ENCODE measurements at places on chromosomes 5 and 9.

DNA sequence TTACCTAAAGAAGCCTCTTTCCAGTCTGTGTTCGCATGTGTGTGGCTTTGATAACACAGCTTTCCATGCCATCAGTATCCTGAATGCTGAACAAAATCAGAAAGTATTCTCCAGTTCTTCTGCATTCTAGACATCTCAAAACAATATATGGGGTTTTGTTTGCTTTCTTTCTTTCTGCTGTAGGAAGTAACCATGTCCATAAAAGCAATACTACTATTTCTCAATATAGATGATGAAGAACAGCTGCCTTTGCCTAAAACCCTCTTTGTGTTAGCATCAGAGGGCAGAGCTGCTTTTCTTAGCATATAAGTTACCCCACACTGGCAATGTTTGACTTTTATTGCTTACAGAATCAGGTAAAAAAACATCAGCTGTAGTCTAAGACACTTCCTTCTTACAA is 963.6 kb downstream of the CDH12 start:
- DNase-seq, result no peak

DNA sequence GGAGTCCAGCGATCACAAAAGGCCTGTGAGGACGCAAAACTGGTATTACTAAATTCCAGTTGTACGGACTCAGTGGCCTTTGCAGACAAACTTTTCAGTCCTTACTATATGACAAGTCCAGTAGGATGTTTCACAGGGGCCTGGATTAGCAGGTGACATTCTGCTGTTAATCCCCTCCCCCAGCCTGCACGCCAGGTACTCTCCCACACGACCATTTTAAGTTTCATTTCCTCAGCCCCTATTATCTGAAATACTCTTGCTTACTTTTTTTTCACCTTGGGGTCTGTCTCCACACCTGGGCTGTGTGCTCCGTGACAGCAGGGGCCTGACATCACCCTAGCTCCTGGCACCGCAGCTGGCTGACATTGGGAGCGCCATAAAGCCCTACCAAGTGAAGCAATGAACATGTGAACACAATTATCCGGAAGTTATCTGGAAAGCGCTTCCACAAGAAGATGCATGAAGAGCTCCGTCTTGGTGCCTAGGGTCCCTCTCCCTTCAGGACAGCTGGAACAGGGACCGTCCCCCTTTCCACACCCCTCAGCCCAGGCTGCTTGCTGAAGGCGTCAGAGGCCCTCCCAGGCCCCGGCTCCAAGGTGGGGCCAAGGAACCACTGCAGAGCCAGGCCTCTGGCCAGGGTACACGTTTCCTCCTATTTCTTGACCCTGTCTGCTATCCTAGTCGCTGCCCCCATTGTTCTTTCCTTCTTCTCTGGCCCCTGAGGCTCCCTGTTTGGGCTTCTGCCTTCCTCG is 39.7 kb upstream of the ZNF622 start:
- DNase-seq, result no peak

DNA sequence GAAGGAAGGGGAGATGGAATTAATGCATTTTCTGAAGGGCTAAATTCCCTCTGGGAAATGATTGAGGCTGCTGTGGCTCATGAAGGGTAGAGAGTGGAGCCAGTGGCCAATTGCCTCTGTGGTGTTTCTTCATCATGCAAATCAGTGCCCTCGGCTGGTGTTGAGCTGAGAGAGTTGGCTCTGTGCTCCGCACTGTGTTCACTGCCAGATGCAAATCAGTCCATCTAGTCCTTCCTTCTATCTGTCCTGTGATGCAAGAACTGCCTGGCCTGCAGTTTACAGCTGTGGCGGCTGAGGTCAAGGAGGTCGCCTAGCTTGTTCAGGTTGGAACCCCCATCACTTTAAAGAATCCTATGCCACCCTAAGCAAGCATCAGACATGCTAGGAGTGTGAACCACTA is 6.0 kb downstream of the TMEM171 start:
- no peak for DNase-seq

DNA sequence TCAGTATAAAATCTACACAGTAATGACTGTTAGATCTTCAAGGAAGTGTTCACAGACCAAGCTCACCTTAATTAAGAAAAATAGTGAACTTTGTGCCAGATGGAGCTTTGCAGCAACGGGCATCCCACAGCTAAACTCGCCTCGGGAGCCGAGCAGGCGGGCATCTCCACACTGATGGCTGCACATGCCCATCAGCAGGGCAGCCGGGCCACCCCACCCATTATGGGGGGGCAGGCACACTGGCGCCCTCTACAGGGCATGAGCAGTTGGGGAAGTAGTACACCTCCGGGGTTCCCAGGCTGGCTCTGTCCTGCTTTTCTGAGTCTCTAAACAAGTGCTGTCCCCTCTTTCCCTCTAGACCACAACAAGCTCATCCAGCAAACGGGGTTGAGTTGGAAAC is 21.6 kb downstream of the ANKS6 start:
- no peak for DNase-seq

DNA sequence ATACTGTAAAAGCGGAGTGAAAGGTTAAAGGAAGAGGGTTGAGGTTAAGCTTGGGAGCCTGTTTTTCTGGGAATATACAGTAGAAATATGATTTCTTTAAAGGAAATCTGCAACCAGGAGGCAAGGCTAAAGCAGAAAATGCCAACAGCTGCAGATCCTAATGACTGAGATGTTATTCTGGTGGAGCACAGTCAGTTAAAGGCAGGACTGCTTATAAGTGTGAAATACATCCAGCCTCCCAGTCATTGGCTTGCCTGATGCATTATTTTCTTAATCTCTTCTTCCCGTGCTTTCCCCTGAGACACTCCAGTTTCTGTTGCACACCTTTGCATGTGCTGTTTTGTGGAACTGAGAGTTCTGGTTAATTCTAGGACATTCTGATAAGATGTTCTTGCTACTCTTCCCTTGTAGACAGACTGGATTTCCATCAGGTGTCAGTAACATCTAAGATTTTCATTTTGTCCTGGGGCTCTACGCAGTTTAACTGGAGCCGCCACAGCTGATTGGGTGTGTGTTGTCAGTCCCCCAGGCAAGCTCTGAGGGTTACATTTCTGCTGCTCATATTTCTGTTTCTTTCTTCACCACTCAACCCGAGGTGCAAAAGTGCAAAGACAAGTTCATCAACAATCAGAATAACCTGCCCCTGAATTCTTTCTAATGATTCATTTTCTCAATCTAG is 44.4 kb downstream of the CAST start:
- DNase-seq, result no peak

GRCh38 chr5:29942089-29942488 is 1251.4 kb upstream of the CDH6 start:
- no peak for DNase-seq

DNA sequence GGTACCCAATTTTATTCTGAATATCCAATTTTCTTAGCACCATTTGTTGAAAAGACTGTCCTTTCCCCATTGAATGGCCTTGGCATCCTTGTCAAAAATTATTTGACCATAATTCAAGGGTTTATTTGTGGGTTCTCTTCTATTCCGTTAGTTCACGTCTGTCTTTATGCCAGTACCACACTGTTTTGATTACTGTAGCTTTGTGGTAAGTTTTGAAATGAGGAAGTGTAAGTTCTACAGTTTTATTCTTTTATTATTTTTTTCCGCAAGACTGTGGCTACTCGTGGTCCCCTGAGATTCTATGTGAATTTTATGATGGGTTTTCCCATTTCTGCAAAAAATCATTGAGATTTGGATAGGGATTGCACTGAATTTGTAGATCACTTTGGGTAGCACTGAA is 402.6 kb downstream of the PLK2 start:
- no peak for DNase-seq

DNA sequence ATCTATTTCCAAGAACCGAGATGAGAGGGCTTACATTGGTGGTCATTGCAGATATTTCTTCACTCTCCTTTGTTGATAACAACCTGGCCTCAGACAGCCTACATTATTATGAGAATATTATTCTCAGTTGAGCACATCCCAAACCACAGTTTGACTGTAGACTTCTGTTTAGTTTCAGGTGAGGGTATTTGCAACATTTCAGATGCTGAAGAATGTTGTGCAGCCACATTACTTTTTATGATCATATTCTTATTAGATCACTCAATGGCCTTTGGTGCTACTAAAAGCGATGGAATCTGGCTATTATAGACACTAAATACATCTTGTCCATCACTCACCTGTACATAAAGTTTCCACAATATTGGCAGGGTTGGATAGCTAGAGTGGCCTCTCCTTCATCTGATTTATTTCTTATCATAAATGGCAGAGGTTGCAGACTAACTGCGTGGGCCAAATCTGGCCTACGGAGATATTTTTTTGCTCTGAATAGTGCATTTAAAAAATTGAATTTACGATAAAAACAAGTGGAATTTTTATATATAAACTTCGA is 26.2 kb upstream of the RICTOR start:
- no peak for DNase-seq

DNA sequence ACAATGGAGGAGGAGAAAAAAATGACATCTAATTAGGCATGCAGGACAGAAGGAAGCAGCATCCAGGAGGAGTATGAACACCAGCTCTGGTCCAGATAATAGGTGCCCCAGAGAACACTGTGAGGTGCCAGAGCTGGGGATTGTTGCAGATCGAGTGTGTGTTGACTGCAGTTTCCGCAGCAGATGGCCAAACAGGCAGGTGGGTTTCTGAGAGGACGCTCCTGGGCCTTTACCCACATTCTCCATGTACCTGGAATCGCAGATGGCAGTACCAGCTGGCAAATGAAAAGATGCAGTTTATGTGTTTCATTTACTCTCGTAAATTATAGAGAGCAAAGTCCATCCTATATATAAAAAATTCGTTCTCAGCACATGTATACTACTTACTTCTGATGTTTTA is 182.2 kb upstream of the ISL1 start:
- DNase-seq, result no peak

- DNase-seq, result no peak
Measured at GRCh38 chr5:10578869-10579268, 15.0 kb downstream of the ANKRD33B start.

DNA sequence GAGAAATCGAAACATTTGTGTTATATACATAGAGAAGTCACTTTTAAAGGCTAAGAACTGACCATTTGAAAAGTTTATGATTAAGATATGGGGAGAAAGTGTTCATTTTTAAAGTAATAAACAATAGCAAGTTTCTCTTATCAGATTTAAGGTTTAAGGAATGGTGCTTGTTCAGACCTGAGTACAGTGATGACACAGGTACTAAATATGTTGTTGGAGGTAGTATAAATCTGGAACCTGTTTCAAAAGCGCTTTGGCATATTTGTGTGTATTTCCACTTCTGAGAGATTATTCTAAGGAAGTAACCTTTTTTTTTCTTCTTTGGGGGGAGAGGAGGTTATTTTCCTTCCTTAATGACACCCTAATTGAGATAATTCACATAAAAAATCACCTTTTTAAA is 18.4 kb downstream of the CDC42SE2 start:
- DNase-seq, result no peak

DNA sequence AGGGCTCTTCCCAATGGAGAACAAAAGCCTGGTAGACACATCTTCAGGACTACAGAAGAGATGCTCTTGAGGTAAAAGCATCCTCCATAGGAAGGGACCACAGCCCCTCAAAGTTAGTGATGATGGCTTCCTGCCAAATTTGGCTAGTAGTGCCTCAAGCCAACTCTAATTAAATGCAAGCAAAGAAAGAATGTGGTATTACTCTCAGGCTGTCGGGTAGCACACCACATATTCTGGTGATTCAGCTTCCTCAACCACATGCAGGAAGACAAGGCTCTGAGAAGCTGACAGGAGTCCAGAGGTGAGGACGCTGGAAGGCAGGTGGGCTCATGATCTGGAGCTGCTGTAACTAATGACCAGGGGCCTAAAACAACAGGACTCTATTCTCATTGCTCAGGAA is 37.2 kb upstream of the S1PR3 start:
- no peak for DNase-seq

- DNase-seq, result no peak
Measured at GRCh38 chr5:59760785-59761348, 132.7 kb downstream of the PDE4D start.

DNA sequence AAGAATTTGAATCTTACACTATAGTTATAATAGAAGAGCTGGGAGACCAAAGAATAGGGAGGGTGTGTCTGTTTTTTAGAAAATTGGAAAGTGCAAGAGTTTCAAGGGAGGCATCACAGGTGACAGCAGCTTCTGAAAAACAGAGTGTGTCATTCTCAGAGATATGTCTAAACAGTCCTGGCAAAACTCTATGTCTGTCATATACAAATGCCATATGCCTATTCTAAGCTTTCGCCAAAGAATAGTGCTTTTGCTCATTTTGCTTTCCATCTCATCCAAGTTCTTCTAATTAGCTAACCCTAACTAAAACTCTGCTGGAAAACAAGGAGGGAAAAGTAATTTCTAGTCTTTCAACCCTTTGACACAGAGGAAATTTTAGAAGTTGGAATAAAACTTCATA is 388.0 kb upstream of the TYRP1 start:
- no peak for DNase-seq

GRCh38 chr5:113378959-113379541 is 55.7 kb downstream of the TSSK1B start:
- DNase-seq, result no peak

DNA sequence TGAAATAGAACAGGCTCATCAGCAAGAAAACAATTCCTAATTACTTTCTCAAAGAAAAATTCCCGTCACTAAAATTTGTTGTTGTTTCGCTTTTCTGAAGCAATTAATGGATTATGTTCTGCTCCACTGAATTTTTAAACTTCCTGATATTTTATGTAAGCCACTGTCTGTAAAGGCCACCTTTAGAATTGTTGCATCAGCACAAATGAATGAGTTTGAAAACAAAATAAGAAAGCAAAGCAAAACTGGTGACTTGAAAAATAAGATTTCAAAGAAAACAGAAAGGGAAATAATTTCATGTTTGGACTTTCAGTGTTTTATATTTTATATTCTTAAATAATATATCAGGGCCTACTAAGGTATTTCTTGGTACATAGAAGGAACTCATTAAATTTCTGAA is 636.3 kb upstream of the TYRP1 start:
- DNase-seq, result no peak

DNA sequence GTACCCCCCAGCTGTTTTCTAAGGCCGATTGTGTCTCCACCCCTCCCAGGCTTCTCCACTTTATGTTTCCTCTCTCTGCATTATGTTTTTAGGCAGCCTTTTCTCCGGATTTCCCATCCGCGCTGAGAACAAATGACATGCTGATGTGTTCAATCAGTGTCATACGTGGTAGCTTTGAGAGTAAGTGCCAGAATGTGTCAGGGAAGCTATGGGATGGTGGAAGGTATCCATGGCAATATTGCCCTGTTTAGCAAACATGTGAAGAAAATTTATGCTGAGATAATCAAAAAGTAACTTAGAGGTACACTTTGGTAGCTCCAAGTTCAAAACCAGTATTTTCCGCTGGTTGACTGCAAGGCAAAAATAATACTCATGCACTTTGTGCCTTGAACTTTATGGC is 36.6 kb upstream of the LECT2 start:
- no peak for DNase-seq

GRCh38 chr5:140925806-140926442 is at the start of gene PCDHAC1:
TSS of gene PCDHAC1 (plus strand) at chr5:140926299. CDS start at chr5:140926893, 594 bp downstream.
- DNase-seq, result no peak

- no peak for DNase-seq
Measured at GRCh38 chr9:16485575-16486321, 384.7 kb downstream of the BNC2 start.
